Fibroblast of skin of right quadriceps (primary cell): ENCODE measurements at places on chromosomes 12 and 14.

- DNase-seq: no peak
These were observed 42.0 kb downstream of the NCOR2 start for GRCh38 chr12:124525455-124525854.

GRCh38 chr12:54206791-54207190 is 18.0 kb upstream of the SMUG1 start:
- DNase-seq: peak; percentile 29

DNA sequence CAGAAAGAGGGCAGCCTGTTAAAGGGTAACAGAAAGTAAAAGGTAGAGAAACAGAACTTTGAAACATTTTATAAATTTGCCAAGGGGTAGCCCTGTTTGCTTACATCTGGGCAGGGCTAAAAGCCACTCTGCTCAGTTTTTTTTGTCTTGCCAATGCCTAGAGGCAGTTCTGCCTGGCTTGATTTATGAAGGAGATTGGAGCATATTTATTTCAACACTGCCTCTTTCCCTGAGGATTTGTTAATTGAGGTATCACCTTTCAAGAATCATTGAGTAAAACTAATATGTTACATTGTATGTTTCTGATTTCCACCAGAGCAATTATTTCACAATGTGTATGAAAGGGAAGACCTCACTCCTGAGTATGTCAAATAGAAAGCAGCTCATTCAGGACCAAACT is 160.8 kb downstream of the GXYLT1 start:
- no peak for DNase-seq

DNA sequence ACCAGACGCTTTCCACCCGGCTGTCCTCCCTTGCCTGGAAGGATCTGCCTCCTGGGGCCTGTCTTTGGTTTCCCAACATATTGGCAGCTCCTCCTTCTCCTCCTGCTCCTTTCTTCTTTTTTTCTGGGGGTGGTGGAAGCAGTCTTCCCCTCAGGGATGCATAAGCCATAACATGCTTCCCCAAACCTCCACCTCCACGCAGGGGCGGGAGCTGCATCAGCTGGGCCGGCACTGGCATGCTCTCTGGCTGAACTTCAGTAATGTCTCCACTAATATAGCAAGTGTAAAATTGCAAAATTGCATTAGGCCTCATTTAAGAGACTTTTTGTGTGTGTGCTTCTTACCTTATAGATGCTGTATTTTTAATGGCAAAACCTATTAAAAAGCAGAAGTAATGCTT is 58.6 kb downstream of the GLT1D1 start:
- DNase-seq: no peak

GRCh38 chr12:90546511-90546910 is 408.5 kb downstream of the CCER1 start:
- no peak for DNase-seq

DNA sequence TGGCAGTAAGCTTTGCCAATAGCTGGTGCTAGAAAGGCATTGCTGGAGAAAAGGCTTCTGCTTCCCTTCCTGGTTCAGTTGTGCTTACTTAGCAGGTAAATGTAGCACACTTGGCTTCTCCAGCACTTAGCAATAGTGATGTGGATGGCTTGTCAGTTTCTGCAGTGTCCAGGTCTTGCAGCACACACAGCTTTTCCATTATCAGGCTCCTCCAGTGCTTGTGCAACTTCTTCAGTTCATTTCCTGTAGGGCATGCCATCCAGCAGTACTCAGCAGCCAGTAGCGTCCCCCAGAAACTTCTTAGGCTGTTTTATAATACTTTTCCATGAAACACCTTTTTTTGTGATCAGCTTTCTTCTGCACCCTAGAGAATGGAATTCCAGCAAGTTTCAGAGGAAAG is 154.6 kb downstream of the SLC6A15 start:
- DNase-seq: peak; percentile 72

DNA sequence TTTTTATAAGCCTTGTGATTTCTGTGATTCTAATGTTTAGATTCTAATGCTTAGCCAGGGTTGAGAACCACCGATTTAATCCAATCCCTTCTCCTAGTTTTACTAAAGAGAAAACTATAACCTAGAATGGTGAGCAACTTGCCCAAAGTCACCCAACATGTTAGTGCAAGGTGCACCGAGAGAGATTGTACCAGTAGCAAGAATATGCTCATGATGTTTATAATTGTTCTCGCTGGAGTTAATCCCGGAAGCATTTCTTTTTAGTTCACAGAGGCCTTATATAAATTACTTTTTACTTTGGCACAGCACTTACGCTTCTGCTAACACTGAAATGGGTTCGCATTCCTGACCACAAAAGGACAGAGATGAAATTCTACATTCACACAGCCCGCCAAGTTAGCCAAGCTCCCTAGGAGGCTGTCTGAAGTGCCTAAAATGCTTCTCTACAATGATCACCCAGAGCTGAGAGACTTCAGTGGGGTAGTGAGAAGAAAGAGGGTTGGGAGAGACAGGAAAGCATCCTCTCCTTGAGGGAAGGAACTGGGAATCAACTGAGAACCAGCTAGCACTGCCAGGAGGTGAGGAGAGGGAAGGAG is 579 bp upstream of the BLOC1S1 start:
- no peak for DNase-seq

DNA sequence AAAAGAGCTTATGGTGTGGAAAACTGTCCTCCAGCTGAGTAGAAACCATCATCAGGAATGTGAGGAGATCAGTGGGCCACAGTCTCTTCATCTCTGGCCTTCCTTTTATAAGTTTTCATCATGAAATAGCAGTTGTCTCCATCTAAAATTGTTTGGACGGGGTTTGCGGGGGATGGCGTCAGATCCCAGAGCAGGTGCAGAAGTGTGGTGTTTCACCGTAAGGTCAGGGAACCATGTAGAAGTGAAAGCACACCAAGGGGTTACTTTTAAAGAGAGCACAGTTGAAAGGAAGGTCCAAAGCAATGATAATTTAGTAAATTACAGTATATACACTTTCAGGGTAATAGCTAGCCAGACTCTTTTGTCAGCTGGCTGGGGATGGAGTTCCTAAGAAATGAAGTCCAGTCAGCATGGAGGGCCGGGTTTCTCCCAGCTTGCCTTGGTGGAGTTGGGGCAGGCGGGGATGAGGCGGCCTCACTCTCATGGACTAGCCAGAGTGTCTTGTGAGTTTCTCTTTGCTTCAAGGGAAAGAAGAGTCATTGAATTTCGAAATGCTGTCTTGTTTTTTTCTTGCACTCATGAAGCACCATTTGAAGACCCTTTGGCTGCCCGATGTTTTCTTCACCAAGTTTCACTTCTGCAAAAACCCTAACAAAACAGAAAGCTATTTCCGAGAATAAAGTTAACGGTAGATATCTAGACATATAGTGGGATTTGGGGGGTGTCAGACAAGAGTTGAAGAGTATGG is 100.6 kb downstream of the ETV6 start:
- DNase-seq: no peak

GRCh38 chr12:80232837-80233236 is 133.5 kb downstream of the OTOGL start:
- DNase-seq: no peak

GRCh38 chr12:93366422-93366821 is 11.3 kb upstream of the NUDT4 start:
- DNase-seq: no peak

DNA sequence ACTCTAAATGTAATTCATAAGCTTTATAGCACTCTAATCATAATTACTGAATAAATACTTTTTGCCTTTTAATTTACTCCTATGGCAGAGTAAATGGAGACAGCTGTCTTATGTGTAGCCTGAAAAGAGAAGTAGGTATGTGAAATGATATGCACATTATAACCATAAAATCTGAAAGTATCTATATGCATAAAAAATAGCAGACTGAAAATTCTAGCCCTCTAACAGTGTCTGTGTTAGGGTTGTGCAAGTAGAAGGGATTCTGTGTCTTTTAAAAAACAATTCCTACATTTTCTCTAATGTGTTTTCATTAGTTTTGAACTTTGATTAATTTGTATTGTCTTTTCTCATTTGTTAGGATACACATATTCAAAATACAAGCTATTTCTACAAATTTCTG is 94.9 kb downstream of the TXNDC16 start:
- no peak for DNase-seq

DNA sequence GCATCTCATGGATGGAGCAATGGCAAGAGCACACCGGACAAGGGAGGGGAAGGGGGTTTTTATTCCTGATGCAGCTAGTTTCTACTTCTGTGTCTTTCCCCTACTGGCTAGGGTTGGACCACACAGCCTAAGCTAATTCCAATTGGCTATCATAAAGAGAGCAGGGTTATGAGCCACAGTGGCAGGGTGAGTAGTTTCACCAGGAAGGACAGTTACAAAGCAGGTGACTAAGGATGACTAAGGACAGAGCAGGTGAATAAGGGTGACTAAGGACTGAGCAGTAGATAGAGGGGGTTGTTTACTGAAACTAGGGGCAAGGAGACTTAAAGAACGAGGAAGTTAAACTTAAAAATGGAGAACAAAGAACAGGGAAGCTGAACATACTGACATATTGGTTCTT is 321.4 kb upstream of the SEL1L start:
- no peak for DNase-seq

DNA sequence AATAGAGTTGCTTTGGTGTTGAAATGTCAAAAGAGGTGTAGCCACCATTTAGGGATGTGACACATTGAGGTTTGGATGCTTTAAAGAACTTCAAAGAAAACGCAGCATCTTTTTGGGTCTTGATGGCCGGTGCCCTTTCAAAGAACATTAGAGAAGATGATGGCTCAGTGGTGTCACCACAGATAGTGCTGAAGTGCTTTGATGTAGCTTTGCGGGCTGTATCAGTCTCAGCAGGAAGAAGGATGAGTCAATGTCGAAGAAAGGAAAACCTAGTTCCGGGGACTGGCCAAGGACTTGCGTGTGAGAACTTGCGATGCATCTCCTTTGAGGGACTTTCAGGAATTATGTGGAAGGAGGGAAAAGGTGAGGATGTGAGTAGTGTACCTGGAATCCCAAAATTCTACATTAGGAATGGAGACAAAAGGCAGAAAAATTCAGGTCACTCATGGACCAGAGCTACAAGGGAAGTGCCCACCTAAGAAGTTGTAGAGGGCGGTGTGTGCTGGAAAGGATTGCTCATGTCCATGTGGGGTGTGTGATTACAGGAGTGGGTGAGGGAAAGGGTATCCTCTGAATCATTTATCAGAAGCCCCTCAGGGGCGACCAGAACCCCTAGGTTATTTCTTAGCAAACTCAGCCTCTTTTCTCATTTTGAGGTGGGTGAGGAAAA is 39.7 kb upstream of the GZMB start:
- DNase-seq: no peak

DNA sequence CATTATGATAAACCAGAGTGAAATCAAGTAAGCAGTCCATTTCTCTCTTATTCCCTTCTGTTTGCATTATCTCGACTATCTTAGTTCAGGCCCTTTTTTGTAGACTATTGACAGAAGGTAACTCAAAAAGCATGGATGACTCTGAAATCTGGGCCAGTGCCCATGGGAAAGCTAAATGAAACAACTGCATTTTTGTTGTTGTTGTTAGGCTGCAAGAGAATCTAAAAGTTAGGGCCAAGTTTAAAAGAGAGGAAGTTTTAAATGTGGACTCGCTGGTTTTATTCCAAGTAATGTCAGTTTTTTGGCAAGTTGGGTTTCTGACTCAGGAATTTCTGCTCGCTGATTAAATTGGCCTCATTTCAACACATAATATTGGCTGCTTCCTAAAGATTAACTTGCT is 201.1 kb downstream of the PIK3C2G start:
- DNase-seq: peak; percentile 85

DNA sequence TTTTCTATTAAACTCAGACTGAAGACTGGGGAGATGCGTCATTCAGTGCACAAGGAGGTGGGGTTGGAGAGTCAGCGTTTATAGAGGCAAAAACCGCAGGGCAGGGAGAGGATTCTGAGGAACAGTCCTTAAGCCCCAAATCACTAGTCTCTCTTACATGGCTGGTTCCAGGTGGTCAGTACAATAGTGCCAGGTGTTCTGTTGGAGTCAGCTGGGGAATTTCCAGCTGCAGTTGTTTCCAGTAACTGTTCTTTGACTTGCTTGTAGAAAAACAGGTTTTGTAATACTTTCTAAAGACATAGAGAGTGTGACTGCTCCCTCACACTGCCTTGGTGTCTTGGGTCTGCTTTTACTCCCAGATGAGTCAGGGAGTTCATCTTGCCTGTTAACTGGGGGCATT is 192.2 kb downstream of the TMTC3 start:
- peak; percentile 42 for DNase-seq

DNA sequence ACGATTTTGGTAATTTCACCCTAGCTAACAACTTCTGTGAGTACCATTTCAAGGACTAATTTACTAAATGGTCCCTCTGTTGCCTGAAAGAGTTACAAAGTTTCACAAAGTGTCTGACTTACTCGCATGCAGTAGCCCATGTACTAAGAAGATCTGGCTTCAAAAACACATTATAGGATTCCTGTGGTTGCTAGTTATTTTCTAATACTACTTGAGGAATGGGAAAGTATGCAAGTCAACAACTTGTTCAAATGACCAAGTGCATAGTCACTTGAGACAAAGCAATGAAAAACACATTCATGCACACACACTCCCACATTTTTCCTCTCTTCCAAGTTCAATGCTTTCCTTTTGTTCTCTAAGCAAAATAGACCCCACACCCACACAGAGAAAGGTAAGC is 219.7 kb upstream of the TMPO start:
- DNase-seq: peak; percentile 4

DNA sequence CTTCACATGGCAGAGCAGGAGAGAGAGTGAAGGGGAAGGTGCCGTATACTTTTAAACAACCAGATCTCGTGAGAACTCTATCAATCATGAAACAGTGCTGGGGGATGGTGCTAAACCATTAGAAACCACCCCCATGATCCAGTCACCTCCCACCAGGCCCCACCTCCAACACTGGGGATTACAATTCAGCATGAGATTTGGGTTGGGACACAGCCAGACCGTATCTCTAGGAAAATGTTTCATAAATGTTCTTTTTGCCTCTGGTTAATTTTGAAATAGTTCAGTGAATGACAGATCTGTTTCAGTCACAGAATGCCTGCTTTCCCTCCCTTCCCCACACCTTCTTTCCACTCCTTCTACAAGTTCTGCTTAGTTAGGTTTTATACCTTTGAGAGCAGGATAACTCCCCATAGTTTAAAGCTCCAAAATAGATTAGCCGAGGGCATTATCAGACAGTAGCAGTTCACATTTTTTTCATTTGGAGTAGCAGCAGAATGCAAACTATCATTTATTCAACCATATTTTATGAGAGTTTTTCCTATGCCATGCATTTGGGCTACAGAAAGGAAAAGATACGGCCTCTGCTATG is 27.1 kb downstream of the PELI2 start:
- no peak for DNase-seq

GRCh38 chr12:115044073-115044472 is 360.1 kb upstream of the TBX3 start:
- DNase-seq: no peak

DNA sequence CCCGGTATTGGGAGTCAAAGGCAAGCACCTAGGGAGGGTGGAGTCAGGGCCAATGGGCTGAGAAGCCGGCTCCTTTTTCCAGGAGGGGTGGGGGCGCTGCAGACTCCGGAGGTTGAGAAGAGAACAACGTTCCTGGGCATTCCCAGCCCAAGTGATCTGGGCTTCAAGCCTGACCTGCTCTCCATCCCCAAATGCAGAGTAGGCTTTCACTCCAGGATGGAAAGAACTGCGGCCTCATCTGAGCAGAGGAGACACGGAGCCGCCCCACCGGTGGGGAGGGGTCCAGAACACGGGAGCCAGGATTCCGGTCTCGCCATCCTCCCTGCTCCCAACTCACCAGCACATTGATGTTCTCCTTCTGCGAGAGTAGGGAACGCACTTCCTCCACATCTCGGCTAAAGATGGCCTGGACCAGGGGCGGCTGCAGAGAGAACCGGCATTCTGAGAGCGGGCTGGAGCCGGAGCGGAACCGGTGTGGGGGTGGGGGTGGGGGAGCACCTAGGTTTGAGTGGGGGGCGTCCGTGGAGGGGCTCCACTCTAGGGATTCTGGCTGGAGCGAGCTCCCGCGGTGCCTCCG is 605 bp downstream of the ANKRD52 start:
- DNase-seq: peak; percentile 22

- DNase-seq: no peak
These were observed 60.1 kb downstream of the FOXN3 start for GRCh38 chr14:89356927-89357326.
